Stimulated activated CD8-positive, alpha-beta memory T cell treated with anti-CD3 and anti-CD28 coated beads, Interleukin-15, amount 100 ng/mL, for 24 hours (primary cell): ENCODE measurements at places on chromosomes 2 and 18.

- no peak for DNase-seq
These were observed 293.2 kb downstream of the PIEZO2 start for GRCh38 chr18:10856132-10856531.

DNA sequence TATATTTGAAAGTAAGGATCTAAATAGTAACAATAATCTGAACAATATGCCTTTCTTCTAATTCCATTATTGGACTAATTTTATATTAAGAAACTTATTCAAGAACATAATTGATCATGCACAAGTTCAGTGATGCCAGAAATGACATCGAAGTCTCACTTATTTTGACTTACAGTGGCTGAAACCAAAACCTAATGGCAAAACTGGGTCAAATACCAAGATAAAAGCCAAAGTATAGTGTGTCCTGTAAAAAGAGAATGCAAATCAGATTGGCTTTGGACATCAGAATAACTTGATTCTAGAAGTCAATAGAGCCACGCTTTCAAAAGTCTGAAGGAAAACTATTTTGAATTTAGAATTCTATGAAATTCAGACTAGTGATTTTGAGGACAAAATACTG is 137.2 kb downstream of the FTCDNL1 start:
- no peak for DNase-seq

GRCh38 chr2:120141300-120142069 is 81.7 kb downstream of the TMEM185B start:
- no peak for DNase-seq

- DNase-seq: no peak
These were observed 289.7 kb downstream of the CCDC85A start for GRCh38 chr2:56473524-56473923.

DNA sequence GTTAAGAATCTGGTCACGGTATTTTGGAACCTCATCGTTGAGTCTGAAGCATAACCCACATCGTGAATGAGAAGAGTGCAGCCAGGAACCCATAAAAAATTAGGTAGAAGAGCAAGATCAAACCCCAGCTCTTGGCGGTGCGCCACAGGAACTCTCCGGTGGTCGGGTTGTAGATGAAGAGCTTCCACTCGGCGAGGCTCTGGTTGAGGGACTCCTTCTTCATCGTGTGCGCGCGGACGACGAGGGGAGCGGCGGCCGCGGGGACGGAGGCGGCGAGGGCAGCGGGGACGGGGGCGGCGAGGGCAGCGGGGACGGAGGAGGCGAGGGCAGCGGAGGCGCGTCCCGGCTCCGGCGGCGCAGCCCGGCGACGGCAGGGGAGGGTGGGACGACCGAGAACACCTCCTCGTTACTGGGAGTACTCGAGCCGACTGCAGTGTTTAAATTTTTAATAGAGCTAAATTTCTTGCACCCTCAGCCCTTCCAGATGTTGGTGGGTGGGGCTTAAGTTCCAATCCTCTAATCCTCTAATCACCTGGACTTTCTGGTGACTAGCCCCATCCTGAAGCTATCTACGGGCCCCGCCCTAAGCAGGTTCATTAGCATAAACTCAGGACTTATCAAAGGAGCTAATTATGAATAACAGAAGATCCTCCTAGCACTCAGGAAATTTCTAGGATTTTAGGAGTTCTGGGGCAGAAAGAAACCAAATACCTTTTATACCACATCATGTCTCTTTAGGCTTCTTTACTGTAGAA is 20.4 kb upstream of the PAPOLG start:
- DNase-seq: no peak

DNA sequence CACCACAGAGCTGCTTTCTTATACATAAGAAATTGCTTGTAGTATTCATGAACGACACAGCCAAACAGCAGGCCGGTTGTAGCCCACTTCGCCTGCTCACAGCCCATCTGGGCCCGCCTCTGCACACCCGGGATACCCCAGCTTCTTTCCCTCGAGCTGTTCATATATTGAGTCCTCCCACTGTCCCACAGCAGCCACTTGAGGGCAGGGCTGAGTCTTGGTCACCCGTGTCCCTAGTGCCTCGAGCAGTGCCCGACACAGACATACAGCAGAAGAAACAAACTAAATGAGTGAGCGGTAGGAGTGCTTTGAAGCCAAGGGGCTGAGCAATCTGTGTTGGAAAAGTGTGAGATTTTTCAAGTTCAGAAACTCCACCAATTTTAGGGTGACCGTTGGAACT is 251.4 kb downstream of the KLHL29 start:
- no peak for DNase-seq

DNA sequence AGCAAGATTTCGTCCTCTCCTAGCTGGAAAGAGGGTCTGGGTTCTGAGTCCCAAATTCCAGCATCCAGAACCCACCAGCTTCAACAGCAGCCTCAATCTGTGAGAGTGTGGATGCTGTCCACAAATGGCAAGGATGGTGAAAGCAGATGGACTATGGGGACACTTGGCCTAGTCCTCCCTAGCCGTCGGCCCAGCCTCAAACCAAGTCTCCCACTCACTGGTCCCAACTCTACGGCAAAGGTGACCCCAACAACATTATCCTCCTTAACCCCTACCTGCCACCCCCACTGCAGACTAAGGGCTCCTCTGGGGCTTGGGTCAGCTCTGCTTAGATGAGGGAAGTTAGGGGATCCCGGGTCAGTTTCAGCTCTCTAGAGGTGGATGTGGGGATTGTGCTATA is 57.3 kb downstream of the TNS1 start:
- DNase-seq: no peak

- no peak for DNase-seq
These were observed 50.4 kb downstream of the UXS1 start for GRCh38 chr2:106143495-106144215.

DNA sequence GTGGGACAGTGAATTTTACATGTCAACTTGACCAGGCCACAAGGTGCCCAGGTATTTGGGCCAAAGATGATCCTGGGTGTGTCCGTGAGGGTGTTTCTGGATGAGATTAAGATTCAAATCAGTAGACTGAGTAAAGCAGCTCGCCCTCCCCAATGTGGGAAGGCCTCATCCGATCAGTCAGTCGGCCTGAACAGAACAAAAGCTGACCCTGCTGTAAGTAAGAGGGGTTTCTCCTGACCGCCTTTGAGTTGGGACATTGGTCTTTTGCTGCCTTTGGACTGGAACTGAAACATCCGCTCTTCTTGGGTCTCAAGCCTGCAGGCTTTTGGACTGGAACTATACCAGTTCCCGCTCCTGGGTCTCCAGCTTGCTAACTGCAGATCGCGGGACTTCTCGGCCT is 233.3 kb downstream of the KLHL29 start:
- no peak for DNase-seq

- no peak for DNase-seq
These were observed 42.7 kb downstream of the ODC1 start for GRCh38 chr2:10405448-10405847.

- no peak for DNase-seq
These were observed 35.6 kb downstream of the MAL start for GRCh38 chr2:95061119-95061512.

DNA sequence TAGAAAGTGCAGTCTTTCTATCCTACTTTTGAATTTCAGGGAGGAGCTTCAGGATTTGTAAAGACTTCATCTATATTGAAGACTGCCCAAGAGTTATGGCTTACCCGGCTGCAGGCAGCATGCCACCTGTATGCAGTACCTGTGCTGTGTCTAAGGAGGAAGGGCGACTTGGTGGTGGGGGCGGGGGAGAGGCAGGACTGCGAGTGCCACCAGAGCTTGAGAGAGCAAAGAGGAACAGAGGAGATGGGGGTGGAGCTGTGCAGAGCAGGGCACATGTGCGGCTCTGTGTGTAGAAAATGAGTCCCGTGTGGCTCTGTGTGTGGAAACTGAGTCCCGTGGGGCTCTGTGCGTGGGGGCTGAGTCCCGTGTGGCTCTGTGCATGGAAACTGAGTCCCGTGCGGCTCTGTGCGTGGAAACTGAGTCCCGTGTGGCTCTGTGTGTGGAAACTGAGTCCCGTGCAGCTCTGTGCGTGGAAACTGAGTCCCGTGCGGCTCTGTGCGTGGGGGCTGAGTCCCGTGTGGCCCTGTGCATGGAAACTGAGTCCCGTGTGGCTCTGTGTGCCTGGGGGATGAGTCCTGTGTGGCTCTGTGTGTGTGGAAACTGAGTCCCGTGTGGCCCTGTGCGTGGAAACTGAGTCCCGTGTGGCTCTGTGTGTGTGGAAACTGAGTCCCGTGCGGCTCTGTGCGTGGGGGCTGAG is 43.2 kb downstream of the LDLRAD4 start:
- DNase-seq: no peak

DNA sequence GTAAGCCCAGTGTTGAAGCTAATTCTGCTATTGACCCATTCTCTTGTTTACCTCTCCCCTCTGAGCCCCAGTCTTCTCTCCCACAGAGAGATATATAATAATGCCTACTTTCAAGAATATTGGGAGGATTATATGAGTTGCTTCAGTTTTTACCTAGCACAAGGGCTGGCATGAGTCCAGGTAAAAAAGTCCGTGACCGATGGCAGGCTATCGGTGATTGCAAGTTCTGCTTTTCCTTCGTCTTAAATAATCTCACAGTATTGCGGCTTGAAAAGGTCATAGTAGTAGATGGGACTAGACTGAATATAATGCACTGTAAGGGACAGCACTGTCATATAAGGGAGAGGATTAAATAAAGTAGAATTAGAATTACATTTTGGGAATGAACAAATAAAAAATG is 77.6 kb downstream of the KIF5C start:
- DNase-seq: no peak

DNA sequence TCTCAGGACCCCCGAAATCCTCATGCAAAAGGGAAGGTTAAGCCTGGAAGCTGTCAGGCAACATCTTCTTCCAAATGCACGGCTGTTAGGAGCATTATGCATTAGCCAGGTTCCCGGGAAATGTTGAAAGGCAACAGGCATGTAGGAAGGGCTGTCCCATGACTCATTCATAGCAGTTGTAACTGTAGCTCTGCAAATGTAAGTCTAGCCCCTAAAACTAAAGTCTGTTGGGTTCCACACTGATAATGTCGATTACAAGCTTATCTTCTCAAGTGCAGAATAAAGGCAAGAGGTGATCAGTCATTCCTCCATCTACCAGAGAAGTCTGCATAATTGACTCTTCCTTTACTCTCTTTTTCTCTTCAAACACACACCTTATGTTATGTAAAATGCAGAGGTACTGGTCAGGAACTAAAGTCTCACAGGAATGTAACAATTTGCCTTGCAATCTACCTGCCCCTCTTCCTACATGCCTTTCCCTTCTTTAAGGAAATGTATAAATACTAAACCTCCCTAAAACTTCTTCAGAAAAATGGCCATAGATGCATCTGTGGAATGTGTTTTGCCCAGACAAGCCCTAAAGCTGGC is 99.8 kb downstream of the AKAIN1 start:
- no peak for DNase-seq

DNA sequence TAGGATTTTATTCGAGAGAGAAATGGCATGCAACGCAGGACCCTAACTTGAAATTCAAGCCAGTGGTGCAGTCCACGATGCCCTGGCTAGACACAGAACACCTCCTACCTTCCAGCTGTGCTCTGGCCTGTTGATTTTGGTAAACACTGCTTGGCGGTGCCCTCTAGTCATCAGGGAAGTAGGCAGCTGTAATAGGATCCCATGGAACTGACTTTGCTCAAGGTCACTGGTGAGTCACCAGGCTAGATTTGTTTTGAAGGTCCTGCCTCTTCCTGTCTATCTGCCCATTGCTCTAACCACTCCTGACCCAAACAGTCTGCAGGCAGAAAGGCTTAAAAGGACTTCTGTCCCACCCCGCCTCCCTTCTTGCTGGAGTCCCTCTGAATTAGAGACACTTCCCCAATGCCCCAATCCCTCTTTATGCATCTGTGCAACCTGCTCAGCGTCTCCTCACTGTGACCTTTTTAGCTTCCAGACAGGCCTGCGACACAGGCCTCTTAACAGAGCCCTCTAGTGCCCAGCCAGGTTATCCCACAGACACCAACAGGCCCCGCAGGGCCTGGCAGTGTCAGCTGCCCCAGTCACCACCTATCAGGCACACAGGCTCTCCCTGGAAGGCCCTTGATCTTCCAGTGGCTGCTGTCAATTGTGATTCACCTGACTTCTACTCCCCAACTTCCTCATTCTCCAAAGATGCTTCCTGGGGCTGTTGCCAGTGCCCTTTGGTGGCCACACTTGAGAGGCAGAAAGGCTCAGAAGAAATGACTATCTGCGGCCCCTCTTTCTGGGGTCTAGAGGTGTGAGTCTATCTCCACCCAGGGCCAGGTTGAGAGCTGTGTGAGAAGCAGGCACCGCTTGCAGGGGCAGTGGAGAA is 5.2 kb downstream of the TMEM127 start:
- no peak for DNase-seq

GRCh38 chr2:118186110-118186857 is 98.0 kb downstream of the INSIG2 start:
- DNase-seq: peak; percentile 65

DNA sequence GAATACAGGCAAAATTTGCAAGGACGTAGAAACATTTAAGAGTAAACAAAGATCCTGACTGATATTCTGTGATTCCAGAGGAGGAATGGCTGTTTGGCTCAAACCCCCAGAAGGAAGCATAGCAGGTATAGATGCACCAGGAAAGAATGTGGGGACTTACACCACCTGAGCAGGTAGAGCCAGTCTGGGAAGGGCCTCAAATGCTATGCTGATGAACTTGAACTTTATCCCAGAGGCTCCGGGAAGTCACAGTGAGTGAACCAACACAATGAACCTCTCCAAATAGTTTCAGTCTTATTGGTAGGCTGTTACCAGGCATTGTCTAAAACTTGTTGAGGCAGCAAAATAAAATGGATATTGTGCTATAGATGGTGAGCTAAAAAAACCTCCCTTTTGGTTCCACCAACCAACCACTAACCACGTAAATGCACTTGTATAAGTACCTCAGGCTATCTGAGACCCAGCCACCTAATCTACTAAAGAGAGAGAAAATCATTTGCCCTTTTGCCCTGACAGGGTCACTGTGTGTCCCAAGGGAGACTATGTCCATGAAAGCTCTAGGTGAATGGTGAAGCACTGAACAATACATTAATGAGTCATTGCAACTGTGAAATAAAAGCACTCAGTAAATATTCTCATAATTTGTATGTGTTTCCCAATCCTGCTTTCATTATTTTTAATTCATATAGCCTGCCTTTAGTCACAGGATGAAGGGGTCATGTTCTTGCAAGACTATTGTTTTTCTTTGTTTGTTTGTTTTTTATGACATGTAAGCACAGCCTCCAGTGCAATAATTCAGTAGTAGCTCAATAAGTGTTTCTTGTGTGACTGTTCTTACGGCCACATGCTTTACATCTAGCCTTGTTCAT is 911.6 kb downstream of the EPHA4 start:
- no peak for DNase-seq

- no peak for DNase-seq
These were observed 91.4 kb downstream of the COL6A3 start for GRCh38 chr2:237322564-237322963.
